ENCODE measurements at places on chromosomes 2 and 18.

- DNase-seq, result no peak
Measured at GRCh38 chr2:76019128-76019527, 308.4 kb upstream of the GCFC2 start.

- no peak for DNase-seq
Measured at GRCh38 chr2:230865766-230866755, 1.3 kb downstream of the ITM2C start.

- no peak for DNase-seq
Measured at GRCh38 chr18:68121826-68122225, 593.1 kb downstream of the TMX3 start.

GRCh38 chr2:26970928-26971627 lies 641 bp downstream of the MAPRE3 start:
- DNase-seq, result no peak

DNA sequence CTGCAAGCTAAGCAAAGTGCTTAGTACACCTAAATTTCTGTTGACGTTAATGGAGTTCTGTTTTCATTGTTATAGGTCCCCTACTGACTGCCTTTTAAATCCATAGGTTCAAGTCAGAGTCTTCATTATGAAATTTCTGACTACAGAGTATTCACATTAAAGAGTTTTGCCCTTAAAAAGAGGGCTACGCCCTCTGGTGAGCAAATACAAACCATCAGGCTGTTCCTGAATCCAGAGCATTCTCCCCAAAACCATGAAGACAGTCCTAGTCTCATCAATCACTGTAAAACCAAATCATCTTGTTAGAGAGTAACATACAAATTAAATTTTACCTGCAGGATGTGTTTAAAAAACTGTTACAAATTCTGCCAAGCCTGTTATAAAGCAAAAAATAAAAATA lies 1091.7 kb downstream of the TDRD15 start:
- no peak for DNase-seq

DNA sequence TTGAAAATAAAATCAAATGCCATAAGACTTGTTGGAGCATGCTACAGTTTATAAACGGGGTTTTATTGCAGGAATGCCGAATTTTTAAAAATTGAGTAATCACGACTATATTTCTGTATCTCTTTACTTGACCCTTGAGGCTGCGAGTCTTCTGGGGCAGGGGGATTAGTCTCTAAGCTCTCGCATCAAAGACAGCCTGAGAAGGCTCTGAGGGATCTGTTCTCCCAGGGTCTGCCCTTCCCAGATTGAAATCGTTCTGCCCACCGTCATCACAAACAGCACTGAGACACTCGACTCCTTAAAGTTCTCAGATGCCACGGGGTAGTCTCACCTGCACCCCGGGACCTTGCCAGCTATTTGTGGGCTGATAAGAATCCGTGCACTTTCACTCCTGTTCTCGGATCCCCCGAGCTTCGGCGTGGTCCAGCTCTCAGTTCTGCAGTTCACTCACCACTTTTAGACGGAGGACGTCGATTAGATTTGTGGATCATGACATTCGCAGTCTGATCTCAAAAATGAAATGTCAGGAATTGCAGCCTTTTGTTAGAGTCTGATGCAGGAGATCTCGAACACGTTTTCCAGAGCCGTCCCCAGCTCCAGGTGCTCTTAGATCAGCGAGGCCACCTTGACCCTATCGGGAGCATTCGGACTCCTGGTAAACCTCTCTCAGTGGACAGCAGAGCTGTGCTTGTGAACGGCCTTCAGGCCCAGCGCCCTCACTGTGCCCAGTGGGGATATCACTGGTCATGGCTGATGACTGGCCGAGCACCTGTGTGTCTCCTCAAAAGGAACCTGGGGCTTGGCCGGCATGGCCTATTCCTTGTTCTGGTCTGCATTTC lies 43.0 kb downstream of the TWIST2 start:
- no peak for DNase-seq

GRCh38 chr2:190335225-190335559 lies 8.2 kb upstream of the INPP1 start:
- no peak for DNase-seq
